ENCODE measurements at places on chromosomes 3 and 15.

DNA sequence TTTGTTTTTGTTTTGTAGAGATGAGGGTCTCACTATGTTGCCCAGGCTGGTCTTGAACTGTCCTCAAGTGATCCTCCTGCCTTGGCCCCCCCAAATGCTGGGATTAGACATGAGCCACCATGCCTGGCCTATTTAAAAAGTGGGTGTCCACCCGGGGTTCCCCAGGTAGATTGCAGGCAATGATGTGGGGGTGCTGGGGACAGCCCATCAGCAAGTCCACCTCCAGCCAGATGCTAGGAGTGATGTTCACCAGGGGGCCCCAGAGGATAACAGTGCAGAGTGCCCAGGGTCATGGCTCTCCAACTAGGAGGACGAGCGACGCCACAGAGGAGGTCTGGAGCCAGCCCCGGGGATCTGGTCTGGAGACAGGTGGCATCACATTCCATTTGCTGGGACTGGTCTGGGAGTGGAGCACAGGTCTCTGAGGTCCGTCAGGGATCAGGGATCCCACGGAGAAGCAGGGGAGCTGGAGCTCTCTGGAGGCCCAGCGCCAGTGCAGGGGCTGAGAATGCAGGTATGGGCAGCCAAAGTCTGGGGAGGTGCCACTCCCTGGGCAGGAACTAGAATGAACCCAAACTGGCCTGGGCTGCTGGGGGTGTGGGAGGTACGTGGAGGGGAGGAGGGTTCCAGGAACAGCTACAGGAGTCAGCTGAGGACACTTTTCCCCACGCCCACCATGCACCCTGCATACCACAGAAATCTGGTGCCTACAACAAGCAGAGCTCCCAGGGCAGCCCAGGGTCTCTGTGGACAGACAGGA is 51.2 kb upstream of the PCSK6 start:
- no peak for DNase-seq

- no peak for DNase-seq
Observed at GRCh38 chr3:198081421-198081844, 121.4 kb downstream of the LMLN start.

DNA sequence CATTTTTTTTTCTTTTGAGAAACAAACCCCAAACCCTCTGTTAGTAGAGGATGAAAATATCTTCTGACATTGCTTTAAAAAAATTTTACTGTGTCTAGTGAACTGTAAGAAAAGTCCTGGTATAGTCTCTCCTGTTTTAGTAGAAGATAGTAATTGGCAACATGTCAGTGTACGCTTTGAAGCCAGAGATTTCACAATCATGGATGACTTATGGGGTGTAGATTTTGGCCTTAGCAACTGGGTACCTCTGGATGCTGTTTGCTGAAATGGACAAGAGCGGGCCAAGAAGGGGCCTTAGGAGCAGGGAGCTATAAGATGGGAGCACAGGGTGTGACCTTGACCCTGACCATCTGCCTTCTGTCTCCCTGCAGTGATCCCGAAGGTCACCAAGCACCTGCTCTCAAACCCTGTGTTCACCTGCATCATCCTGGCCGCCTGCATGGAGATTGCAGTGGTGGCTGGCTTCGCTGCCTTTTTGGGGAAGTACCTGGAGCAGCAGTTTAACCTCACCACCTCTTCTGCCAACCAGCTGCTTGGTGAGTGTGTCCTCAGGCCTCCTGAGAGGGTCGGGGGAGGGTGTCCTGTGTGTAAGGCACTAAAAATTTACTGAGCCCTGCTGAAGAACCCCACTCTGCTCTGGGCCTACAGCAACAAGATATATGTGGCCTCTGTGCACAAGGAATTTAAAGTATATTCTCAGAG is 266.7 kb downstream of the SLCO3A1 start:
- DNase-seq = no peak

DNA sequence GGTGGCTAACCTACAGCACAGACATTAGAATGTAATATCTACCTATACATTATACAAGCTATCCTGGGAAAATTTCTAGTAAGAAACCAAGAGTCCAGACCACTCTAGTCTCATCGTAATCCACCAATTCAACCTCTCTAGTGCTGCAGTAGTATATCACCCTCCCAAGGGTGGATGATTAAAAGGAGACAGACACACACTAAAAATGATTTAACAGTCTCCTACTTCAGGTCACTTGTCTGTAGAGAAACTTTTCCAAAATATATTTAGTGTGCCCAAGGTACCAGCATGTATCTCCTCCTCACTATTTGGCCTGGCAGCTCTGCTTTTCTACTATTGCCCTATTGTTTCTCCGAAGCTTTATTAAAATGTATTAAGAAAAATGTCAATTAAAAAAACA is 45.0 kb downstream of the ZBTB20 start:
- DNase-seq = no peak

DNA sequence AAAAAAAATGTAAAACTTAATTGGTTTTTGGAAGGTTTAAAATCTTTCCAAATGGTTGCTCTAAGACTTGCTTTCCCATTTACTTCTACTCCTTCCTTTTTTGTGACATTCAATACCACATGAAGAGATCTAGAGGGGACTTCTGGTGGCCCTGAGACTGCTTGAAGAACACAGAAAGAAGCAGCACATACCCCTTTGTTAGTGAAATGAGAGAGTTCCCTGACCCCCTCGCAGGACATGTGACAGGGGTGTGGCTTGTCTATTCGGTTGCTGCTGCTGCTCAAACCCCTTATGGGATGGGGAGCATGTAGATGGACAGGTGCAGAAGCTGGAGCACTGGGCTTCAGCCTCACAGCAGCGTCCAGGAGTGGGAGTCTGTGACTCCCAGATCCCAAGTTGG is 71.0 kb downstream of the ZMAT3 start:
- no peak for DNase-seq

DNA sequence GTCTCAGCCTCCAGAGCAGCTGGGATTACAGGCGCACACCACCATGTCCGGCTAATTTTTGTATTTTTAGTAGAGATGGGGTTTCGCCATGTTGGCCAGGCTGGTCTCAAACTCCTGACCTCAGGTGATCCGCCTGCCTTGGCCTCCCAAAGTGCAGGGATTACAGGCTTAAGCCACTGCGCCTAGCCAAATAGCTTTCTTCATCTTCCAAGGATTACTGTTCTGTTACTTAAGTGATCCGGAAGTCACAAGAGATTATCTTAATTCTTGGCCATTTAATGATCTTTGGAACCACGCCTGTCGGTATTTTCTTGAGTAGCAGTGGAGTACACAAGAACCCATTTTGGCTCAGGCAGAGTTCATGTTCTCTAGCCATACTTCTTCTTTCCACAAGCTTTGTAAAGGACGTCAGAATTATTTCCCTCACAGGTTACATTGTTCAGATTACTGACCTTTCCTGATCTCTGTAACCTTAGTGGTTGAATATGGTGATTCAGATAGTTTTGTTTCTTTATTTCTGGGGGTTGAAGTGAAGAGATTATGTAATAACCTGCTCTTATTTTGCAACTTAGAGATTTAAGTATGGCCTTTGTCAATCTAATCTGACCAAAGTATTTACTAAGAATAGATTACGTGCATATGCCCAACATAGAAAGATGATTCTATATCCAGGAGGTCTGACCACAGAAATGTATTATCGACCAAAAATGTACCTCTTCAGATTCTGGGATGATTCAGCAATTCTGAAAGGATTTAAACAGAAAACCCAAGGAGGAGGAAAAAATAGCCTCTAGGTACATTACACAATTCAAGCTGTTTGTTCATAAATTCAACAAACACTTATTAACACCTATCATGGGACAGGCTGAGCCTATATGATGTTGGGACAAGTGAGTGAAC is 132.2 kb downstream of the GREM1 start:
- no peak for DNase-seq

Data from T-helper 9 cell (primary cell).